Astrocyte of the cerebellum (primary cell): ENCODE measurements at places on chromosomes 11 and 22.

DNA sequence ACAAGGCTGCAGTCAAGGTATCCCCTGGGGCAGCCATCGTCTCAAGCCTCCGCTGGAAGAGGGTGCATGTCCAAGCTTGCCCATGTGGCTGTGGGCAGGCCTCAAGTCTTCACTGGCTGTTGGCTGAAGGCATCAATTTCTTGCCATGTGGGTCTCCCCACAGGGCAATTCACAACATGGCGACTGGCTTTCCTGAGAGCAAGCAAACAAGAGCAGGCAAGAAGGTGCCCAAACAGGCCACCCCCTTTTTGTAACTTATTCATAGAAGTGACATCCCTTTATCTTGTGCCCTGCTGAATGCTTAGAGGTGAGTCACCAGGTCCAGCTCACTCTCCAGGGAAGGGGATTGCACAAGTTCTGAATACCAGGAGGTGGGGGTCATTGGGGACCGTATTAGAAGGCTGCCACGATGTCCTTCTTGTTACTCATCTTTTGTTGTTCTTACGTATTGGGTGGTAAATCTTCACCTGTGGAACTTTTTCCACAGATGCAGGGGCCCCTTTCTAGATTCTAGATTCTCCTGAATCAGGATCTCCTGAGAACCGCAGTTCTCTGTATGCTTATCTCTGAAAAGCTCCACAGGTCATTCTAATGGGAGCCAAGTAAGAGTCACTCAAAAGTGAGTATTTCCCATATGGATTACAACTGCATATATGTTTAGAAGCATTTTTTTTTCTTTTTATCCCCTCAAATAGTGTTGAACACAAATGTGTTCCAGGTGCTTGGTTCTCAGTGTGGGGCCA, 44.2 kb upstream of the MICAL2 start:
- DNase-seq: no peak

DNA sequence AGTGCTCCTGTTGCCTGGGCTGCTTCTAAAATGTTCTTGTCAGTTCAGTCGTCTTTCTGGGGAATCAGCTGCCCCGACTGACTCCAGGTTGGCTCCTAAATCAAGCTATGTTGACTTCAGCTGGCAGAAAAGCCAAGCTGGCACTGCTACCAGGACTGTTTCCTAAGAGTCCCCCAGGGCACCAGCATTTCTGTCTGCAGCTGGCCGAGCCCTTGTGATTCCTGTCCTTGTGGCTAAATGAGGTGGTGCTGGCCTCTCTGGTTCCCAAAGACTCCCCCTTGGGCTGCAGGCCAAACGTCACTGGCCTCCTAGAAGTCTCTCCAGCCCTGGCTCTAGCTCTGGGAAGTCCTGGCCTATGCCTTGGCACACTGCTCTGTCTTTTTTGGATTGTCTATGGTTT, 31.1 kb downstream of the GRAMD1B start:
- no peak for DNase-seq

GRCh38 chr11:2752923-2753322, 53.1 kb upstream of the KCNQ1OT1 start:
- DNase-seq: peak; percentile 12

GRCh38 chr11:27656320-27656719, 43.9 kb downstream of the BDNF start:
- DNase-seq: no peak

DNA sequence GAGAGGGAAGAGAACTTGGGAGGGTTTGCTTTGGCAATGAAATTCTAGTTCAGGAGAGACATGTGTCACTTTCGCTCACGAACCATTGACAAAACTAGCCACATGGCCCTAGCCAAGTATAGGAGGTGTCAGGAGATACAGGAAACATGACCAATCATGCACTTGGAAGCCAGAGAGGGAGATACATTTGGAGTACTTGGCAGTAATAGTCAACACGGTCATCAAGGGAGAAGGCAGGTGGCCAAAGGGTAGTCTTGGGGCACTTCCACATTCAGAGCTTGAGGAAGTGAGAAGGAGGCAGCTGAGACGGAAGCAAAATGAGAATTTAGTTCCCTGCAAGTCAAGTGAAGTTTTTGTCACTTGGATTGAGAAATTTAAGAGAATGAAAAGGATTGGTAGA, 26.4 kb upstream of the KIRREL3 start:
- DNase-seq: no peak

- DNase-seq: no peak
Measured at GRCh38 chr11:48150213-48150612, 66.4 kb upstream of the OR4B1 start.

DNA sequence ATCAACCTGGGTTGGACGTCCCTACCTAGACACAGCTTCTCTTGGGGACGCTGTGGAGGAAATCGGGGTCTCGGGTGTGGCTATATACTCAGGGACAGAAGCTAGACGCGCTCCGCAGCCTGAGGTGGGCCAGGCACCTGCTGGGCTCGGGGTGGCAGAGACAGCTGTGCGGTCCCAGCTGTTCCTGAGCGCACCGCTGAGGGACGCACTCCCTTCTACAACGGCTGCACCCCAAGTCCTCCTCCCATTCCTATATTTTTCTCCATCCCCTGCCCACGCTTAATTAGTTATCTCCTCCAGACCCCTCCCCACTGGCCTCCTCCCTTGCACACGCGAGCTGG, 188 bp upstream of the MTNR1B start:
- DNase-seq: no peak

GRCh38 chr22:44538051-44538450, 40.0 kb upstream of the RTL6 start:
- no peak for DNase-seq

DNA sequence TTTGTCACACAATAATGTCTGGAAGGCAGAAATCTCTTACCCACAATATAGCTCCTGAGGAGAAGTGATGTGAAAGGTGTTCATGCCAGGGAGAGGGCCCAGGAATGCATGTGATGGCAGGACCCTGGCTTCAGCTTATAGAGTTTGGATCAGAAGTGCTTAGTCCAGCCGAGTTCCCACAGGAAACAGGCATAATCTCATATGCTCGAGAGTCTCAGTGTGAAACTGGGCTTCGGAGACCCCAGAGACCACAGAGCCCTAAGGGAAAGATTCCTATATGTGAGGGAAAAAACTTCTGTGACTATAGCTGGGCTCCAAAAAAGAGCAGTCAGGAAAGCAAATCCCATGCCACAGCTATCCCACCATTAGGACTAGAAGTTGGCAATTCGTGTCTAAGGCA, at the start of gene OR52N5:
TSS of gene OR52N5 (minus strand) at position 101 of the 400 bp plus-strand sequence. CDS start 4,721 bp downstream, outside the sequence.
- no peak for DNase-seq

GRCh38 chr11:61160487-61161189, 588 bp downstream of the VPS37C start:
- no peak for DNase-seq

DNA sequence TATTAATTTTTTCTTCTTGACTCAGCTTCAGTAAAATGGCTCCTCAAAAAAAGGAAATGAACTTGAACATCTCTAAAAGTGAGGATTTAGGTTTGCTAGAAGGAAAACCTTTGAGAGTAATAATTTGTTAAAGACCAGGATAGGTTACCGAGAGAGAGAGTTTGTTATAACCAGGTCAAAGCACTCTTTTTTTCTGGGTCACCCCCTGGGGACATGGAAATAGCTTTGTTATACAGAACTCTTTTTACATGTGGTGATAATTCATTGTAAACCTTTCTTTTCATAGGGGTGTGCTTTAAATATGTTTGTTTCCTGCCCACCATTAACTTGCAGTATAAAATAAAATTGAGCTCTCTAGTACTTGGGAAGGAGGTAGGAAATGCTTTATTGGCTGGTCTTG, 47.7 kb downstream of the DNAJC24 start:
- DNase-seq: no peak

- DNase-seq: no peak
Measured at GRCh38 chr11:115933564-115933963, 429.3 kb upstream of the CADM1 start.

DNA sequence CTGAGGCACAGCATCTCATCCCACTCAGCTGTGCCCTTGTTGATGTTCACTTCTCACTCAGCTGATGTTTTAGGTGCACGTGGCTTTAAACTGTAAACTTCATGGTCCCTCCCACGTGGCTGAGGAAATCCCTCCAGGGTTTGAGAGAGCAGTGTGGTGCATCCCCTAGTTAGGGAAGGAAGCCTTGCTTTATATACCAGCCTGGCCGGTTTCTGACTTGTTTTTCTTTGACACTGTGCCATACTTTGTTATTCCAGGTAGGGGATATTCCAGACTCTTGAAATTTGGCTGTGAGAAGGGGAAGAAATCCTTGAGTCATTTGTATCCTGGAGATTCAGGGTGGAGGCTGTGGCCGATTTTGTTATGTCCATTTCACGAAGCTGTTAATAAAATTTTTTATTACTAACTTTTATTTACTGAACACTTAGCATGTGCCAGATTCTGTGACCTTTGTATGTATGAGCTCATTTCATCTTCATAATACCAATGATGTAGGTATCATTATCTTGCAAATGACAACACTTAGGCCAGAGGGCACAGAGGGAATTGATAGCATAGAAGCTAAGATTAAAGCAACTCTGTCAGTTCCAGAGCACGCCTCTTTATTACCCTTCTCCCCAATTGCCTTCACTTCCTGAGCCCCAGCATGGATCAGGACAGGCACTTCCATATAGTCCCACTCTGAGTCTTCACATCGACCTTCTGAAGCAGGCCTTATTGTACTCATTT, 116.6 kb downstream of the NAV2 start:
- DNase-seq: no peak

DNA sequence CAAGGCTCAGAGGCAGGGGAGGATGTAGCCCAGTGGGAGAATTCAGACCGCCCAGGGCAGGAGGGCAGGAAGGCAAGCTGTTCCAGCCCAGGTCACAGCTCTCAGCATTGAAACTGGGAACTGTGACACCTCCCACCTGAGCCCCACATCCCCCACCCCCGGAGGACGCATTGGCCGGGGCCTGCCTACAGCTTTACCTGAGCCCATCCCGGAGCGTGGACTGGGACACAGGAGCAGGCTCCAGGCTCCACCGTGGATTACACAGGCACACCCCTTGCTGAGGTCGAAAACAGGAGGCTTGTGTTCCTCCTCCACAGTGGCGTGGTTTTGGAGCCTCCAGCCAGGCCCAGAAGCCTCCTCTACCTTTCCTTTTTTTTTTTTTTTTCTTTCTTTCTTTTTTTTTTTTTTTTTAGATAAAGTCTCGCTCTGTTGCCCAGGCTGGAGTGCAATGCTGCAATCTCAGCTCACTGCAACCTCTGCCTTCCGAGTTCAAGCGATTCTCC, 9.1 kb upstream of the PGA3 start:
- DNase-seq: no peak

DNA sequence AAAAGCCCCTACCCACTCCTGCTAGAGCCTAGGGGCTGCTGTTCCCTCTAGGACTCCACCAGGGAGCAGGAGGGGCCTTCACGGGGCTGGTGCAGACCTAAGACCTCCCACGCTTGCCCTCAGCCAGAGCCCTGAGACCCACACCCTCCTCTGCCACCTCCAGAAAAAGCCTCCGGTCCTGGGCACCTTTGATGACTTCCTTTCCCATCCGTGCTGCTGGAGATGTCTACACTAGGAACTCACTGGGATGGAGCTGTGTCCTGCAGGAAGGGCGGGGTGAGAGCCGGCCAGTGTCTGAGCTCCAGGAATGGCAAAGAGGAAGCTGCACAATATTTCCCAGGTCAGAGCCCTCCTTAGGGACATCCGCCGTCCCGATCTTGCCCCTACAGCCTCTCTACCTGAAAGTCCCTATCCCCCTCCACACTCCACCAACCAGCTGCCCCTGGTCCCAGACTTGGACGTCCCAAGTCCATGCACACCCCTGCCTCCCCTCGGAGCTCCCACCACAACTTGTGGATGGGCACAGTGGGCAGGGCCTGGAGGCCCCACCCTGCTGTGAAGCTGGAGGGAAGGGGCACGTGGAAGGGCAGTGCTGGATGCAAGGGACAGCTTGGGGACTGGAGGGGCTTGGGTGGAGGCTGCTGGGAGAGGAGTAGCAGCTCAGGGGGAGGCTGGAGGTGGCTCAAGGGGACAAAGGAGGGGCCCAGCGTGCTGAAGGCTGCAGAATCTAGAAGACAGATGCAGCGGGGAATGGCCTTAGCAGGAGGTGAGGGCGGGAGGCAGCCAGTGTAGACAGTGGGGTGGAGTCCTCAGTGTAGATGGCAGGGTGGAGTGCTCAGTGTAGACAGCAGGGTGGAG, 13.5 kb upstream of the LRP5 start:
- no peak for DNase-seq

DNA sequence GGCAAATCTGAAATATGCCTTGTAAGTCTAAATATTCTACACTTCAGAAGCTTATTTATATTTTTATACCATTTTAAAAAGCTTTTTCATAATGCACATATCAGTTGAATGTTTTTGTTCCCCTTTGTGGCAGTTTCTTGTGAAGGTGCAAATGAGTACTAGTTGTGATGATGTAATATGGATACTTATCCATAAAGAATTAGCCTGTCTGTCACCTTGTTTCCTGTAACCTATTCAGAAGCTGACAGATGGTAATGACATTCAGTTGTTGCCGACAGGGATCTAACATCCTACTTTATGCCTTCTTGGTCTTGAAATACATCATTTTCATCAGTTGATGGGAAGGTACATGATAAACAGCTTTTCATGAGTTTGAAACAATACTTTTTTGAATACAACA, 2.9 kb downstream of the QSER1 start:
- DNase-seq: no peak

GRCh38 chr22:28992565-28993356, 68.9 kb downstream of the C22orf31 start:
- no peak for DNase-seq

- no peak for DNase-seq
Measured at GRCh38 chr11:124633355-124633754, 10.7 kb downstream of the TBRG1 start.

DNA sequence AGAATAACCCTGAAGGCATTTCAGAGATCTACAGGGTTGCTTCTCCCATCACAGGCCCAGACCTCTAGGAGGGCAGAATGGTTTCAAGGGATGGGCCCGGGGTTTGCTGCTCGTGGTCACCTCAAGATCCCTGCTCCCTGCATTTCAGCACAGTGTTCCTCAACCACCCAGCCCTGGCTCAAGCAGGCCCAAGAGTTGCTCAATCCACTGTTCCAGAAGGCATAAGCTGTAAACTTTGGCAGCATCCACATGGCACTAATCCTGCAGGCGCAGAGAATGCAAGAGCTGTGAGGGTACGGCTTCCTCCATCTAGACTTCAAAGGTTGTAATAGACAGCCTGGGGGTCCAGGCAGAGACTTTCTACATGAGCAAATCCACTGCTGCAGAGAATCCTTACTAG, 225.0 kb upstream of the UBASH3B start:
- no peak for DNase-seq

- no peak for DNase-seq
Measured at GRCh38 chr22:27499121-27499520, 302.4 kb downstream of the MN1 start.

- DNase-seq: no peak
Measured at GRCh38 chr11:130765406-130765805, 150.9 kb downstream of the SNX19 start.

DNA sequence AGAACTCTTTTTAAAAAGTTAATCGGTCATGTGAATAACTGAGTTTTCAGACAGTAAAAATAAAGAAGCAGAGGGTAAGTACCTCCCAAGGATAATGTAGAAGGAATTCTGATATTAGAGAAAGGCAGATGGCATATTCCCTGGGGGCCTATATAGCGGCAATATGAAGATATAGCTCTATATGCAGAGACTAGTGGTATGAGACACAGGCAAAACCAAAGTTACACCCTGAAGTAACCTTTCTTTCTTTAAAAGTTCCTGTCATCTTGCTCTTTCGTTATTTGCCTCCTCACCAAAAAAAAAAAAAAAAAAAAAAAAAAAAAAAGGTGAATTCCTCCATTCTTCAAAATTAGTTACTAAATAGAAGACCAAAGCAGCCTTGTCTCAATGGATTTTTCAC, 76.2 kb upstream of the ARHGAP32 start:
- no peak for DNase-seq
